NCI-H524 treated with DMSO at 0.1 percent for 48 hours (cell line): ENCODE measurements at places on chromosomes 12 and 14.

DNA sequence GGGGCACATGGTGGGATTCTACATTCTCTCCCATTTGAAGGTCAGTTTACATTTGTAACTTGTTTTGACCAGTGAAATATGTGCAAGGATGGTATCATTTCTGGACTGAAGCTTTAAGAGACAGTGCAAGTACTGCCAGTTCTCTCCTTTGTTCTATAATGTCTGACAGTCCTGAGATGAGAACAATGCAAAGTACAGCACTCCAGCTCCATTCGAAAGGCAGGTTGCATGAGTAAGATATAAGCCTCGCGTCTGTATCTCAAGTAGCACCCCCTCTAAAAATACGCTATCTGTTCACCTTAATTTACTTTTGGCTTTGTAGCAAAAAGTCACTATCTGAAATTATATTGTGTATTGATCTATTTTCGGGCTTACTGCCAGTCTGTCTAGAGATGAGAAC, 1122.2 kb upstream of the TMEM132C start:
- DNase-seq, result no peak

DNA sequence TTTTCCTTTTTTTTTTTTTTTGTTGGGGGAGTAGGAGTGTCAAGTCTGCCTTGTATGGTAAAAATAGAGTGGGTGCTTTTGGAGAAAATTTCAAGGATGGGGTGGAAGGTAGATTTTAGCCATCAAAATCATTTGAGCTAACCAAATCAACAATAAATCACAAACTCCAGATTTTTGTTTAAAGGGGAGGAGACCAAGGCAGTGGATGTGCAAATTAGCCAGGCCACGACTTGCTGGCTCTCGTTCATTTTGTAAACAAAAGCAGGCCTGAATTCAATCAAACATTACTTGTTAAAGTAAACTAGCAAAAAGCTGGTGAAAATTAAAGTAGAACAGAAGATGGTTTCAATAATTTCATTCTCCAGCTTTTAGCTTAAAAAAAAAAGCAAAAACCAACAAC, 387.2 kb downstream of the BMP4 start:
- no peak for DNase-seq

GRCh38 chr14:96057738-96058137, 18.6 kb downstream of the C14orf132 start:
- DNase-seq, result no peak

DNA sequence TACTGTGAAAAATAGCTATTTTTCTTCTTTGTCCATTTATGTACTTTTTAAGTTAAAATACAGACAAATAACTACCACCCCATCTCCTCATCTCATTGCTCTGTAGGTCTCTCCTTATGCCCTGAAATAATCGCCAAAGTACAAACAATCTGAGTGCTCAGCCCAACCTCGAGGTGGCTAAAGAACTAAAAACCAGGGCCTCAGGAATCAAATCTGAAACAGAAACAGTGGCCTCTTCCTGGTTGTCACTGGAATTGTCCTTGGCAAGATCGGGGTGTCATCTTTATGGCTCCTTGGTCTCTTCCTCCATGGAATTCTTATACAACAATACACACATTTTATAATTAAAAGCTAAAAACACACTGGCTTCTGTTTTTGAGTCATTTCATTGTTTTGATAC, 182.4 kb downstream of the ASCL1 start:
- no peak for DNase-seq

DNA sequence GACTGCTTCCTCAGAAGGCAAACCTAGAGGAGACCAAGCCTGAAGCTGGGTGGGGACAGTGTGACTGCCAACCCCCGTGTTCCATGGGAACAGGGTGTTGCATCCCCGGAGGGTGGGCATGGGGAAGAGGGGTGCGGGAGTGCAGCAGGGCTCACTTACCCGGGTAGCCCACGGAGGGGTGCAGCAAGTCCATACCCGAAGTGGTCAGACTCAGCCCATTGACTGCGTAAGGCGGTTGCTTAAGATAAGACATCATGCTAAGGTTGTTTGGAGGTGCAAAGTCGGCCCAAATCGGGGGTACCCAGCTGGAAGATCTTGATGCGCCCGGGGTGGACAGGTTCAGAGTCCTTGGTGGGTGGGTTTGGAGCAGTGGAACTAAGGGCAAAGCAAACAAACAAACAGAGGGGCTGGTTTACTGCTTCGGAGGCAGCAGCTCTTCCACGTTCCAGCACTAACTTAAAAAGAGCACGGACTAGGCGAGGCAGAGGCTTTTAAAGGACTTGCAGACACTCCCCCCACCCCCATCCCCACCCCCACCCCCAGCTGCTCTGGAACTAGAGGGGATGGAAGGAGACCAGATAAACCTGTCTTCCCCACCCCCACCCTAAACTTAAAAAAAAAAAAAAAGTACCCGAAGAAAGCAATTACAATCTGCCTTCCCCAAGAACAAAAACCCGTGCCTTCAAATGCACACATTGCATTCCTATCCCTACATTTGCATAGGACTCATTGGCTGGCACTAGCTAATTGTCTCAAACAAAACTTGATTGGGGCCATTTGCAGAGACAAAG, 4.9 kb downstream of the OTX2 start:
- DNase-seq, result no peak

DNA sequence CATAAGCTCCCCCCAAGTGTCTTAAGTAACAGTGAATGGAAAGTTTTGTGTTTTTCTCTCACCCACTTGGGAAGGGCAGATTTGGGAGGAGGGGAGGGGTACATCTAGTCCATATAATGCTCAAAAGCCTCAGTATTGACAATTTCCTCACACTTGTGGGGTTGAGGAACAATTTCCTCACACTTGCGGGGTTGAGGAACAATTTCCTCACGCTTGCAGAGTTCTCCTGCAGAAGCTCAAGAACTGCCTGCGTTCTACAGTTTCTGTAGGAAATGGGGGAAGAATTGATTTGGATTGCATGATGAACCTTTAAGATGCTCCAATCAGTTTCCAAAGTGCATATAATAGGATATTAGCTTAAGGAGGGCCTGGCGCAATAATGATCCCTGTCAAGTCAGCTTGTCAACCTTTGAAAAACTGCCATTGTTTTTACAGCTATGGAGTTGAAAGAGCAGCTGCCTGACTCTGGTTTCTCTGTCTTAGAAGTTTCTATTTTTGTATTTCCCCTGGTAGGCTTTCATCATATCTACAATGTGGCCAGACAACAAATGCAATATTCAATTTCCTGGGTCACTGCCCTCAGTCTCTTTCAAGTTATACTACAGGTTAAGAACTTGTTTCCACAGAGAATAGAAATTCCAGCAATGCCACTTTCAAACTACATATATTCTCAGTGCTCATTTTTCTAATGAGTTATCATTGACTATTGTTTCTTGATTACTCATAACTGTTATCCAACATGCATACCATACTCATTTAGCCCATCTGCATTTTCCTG, 66.5 kb downstream of the PLEKHG7 start:
- DNase-seq, result no peak

GRCh38 chr14:82796086-82796485, 1262.4 kb upstream of the SEL1L start:
- peak; percentile 73 for DNase-seq

DNA sequence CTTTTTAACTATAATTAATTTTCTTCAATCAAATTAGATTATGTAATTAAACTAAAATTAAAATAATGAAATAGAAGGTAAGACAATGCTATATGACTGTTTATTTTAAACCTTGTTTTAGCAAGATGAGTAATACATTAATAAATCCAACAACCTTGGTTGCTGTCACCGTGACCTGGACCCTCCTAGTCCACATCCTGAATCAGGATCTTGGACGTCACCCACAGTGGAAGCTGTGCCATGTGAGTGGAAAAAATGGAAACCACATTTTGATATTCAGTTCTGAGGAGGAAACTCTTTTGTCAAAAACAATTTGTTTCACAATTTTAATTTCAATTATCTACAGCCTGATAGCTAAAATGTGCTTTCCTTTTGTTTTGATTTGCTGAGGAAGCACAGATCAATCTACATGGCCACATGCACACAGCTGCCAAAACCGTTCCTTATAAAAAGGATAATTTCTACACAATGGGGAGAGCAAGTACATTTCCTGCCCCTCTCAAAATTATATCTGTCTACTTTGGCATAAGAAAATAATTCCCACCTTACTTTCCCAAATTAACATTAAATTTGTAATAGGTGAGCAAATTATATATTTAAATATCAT, 255.5 kb downstream of the RASSF9 start:
- no peak for DNase-seq

- DNase-seq, result no peak
These were observed 604 bp downstream of the EEA1 start for GRCh38 chr12:92928421-92928961.

GRCh38 chr12:105855361-105856047, 283.2 kb downstream of the NUAK1 start:
- DNase-seq, result no peak

DNA sequence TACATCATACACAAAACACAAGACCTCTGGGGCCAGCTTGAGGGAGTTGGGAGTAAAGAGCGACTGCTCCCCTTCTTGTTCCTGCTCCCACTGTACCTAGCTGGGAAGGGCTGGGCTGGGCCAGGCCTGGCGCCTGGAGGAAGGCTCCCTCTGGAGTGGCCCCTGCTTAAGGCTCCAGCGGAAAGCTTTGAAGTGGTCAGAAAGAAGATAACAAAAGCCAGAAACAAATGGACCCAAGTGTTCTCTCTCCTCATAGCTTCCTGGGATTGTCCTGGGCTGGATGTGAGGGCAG, 25.3 kb downstream of the PRPF40B start:
- no peak for DNase-seq

GRCh38 chr14:102249041-102249440, 55.9 kb downstream of the MOK start:
- DNase-seq, result no peak

DNA sequence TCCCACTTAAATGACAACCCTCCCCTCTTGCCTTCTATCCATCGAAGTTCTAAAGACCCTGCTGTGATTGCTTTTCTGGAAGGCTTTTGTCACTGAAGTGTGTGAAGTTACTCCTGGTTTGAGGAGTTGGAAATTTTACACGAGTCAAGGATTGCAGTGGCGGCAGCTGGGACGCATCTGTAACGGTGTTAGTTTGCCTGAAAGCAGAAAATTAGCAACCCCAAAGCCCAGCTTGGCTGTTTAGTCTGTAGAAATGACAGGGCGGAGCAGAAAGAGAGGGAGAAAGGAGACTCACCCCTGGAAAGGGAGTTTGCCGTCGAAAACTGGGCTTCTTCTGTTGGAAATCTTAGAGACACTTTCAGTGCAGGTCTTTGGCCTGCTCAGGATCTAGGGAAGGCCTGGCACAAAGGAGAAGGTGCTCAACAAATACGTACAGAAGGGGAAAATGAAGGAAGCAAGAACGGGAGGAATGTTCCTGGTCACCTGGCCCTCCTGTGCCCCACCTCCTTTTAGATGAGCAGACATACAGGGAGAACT, 931 bp upstream of the MYF5 start:
- DNase-seq, result no peak

DNA sequence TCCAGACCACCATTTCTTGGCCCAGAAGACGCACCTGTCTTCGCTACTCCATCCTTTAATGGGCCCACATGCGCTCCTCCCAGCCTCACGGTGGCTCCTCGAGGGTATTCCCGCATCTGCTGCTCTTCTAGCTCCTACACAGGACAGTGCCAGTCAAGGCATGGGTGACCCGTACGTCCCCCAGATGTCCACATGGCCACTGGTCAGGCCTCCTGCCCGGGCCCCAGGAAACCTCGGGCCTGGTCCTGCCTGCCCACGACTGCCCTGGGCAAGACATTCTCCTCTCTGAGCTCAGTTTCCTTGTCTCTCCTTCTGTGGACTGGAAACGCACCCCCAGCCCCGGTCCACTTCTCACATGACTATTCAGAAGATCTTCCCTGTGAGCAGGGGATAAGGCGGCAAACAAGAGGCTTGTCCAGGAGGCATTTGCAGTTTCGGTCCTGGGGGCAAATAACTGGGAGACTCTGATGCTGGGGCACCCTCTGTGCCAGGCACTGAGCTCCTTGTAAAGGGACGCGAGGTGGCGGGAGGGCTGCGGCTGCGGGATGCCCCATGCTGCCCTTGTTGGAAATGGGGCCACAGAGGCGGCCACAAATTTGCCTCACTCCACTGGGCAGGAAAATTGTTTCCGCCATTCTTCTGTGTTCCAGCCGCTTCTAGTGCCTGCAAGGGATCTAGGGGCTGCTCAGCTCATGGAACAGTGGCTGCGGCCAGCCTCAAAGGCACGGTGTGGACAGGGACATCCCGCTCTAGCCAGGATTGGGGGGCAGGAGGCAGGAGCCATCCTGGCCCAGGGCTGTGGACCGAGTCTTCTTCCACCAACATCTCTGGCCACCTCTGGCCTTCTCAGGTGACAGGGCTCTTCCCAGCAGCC, 6.8 kb upstream of the BEGAIN start:
- DNase-seq, result no peak

GRCh38 chr14:90632451-90632850, 183.8 kb downstream of the TTC7B start:
- peak; percentile 49 for DNase-seq

DNA sequence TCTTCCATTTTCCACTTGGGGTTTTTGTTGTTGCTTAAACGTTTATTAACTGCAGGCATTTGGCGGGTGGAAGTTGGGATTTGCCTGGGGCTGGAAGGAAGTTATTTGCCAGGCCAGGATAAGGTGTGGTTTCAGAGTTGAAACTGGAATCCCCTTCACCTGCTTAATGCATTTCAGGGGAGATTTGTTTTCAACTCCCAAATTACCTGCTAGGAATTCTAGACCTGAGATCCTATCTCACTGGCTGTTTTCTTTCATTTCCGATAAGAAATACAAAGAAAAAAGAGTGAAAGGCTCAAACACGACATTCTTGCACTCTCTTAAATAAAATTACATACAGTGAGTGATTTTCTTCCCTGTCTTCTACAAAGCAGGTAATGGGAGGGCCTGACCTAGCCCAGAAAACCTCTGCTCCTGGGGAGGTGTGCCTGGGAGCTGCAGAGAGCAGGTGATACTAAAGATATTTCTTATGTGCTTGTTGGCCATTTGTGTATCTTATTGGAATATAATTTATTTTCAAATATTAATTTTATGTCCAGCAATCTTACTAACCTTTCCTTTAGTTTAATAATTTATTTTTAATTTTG, 278.2 kb downstream of the ZFP36L1 start:
- DNase-seq, result no peak
